ENCODE measurements at places on chromosomes 2 and 18.

DNA sequence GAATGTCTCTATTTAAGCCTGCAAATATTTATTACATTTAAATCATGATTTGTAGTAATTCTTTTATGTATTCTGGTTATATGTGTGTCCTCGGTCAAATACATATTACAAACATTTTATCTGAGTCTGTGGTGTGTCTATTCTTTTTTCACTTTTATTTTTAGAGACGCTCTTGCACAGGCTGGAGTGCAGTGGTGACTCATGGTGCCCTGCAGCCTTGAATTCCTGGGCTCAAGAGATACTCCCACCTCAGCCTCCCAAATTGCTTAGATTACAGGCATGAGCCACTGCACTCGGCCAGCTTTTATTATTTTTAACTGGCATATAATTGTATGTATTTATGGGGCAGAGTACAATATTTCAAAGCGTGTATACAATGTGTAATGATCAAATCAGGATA lies 47.5 kb downstream of the ARID5A start:
- DNase-seq, result no peak

DNA sequence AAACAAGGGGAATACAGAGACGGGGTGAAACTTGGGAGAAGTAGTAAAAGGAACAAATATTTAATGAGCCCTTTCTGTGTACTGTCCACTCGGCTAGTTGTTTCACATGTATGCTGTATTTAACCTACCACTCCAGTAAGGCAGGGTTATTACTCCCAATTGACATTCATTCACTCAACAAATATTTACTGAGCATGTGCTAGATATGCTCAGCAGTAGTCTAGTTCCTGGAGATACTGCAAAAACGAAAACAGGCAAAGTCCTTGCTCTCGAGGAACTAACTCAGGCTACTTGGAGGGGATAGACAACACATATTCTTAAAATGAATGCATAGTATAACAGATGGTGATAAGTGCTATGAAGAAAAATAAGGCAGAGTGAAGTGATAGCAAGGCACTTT lies 207.3 kb downstream of the SS18 start:
- DNase-seq, result no peak

- DNase-seq, result no peak
These were observed 129.9 kb downstream of the TANC1 start for GRCh38 chr2:159098361-159098760.

GRCh38 chr2:175318542-175318941 lies 137.0 kb upstream of the ATP5MC3 start:
- DNase-seq, result no peak

- no peak for DNase-seq
These were observed 37.4 kb downstream of the CHN1 start for GRCh38 chr2:174967691-174968260.

DNA sequence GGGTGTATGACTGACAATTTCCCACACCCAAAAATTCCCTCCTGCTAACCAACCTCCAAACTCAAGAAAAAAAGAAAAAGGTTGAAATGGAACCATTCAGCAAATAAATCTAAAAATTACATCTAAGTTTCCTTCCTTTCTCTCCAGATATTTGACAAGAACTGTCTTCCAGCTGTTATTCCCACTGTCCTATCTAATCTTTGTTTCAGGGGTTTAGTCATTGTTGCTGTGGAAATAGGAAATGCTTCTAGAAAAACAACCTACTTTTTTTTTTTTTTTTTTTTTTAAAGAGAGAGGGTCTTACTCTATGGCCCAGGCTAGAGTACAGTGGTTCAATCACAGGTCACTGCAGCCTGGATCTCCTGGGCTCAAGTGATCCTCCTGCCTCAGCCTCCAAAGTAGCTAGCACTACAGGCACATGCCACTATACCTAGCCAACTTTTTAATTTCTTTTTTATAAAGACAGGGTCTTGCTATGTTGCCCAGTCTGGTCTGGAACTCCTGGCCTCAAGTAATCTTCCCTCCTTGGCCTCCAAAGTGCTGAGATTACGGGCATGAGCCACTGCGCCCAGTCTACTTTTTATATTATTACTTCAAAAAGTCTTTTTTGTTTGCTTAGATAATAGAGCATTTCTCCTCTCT lies 88.1 kb downstream of the ITSN2 start:
- DNase-seq, result no peak

- DNase-seq, result no peak
These were observed 150.6 kb upstream of the EPC2 start for GRCh38 chr2:148493822-148494563.

- no peak for DNase-seq
These were observed 11.3 kb downstream of the PIGN start for GRCh38 chr18:62175521-62175920.

GRCh38 chr2:206867006-206867405 lies 72.3 kb upstream of the CPO start:
- DNase-seq, result no peak

- DNase-seq, result no peak
These were observed 167.6 kb downstream of the DCDC2C start for GRCh38 chr2:3871002-3871401.

- no peak for DNase-seq
These were observed 26.7 kb downstream of the POLR1A start for GRCh38 chr2:86078774-86079545.

DNA sequence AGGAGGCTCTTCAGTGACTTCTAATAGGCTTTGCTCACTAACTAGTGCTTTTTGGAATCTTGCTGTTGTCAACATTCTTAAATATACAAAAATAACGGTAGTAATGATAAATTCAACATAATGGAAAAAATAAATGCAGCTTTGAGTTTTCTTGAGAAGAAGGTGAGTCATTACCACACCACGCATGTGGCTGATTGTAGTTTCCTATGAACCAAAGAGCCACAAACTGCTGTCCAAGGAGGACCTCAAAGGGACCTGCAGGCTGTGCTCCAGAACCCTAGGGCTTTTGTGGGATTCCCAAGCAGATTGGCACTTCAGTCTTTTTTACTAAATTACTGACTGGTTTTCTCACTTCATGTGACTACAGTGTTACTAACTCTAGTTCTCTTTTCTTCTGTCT lies 66.7 kb downstream of the TPGS2 start:
- DNase-seq, result no peak

- no peak for DNase-seq
These were observed 133.2 kb downstream of the CCDC148 start for GRCh38 chr2:158323381-158323780.

GRCh38 chr2:177604271-177605065 lies 211.9 kb downstream of the AGPS start:
- no peak for DNase-seq

- DNase-seq, result no peak
These were observed 27.1 kb upstream of the RPRD1A start for GRCh38 chr18:36094431-36094830.

GRCh38 chr18:5467671-5468070 lies 76.1 kb downstream of the EPB41L3 start:
- no peak for DNase-seq

- no peak for DNase-seq
These were observed 1178.5 kb upstream of the ACVR2A start for GRCh38 chr2:146666340-146666739.

GRCh38 chr2:100563407-100564247 lies 834 bp downstream of the PDCL3 start:
- DNase-seq, result no peak

- DNase-seq, result no peak
These were observed 32.0 kb downstream of the ABCG5 start for GRCh38 chr2:43806719-43807031.

GRCh38 chr2:144449028-144449406 lies 70.9 kb downstream of the ZEB2 start:
- no peak for DNase-seq

GRCh38 chr2:205589479-205589878 lies 92.8 kb upstream of the NRP2 start:
- DNase-seq, result no peak

- DNase-seq, result no peak
These were observed 70.9 kb downstream of the NFATC1 start for GRCh38 chr18:79466591-79466990.

- DNase-seq, result no peak
These were observed 49.7 kb downstream of the SH2D6 start for GRCh38 chr2:85468096-85468703.

DNA sequence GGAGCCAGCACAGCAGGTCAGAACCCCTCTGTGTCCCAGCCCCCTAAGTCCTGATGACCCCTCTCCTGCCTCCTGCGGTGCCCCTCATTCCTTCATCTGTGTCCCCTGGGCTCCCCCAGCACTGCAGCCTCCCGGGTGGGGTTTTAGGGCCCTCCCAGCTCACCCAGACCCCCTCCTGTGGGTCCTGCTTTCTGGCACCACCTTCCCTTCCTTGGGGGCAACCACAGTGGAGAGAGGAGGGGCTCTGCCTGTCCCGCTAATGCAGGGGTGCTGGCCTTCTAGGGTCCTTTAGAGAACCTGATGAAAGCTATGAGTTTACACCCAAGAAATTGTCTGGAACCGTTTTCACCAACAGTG lies 42.7 kb upstream of the ALPP start:
- no peak for DNase-seq

GRCh38 chr2:201208563-201209252 lies 25.8 kb downstream of the CASP10 start:
- no peak for DNase-seq

DNA sequence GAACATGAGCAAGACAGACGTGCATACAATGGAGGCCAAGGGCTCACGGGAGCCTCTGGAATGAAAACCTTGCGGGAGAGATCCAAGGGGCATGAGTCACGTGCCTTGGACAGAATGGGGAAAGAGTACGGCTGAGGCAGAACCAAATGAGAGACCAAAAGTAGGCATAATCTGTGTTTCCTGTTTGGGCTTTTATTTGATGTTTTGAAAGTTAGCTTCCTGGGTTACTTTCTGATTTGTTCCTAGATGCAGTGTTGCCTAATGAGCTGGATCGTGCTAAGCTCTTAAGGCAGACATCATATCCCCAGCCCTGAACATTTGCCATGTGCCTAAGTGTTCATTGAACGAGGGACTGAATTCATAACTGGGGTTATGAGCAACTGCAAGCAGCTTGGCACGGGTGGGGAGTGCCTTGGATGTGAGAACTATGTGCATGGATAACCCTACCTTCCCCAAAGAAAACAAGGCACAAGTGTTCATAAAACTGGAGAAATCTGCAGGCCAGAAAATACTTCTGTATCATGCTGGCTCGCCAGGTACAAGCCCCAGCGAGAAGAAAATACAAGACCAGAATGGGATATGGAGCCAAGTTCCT lies 60.3 kb upstream of the RPL31 start:
- DNase-seq, result no peak

- DNase-seq, result no peak
These were observed 96.6 kb downstream of the MAP4K4 start for GRCh38 chr2:101794141-101794540.

DNA sequence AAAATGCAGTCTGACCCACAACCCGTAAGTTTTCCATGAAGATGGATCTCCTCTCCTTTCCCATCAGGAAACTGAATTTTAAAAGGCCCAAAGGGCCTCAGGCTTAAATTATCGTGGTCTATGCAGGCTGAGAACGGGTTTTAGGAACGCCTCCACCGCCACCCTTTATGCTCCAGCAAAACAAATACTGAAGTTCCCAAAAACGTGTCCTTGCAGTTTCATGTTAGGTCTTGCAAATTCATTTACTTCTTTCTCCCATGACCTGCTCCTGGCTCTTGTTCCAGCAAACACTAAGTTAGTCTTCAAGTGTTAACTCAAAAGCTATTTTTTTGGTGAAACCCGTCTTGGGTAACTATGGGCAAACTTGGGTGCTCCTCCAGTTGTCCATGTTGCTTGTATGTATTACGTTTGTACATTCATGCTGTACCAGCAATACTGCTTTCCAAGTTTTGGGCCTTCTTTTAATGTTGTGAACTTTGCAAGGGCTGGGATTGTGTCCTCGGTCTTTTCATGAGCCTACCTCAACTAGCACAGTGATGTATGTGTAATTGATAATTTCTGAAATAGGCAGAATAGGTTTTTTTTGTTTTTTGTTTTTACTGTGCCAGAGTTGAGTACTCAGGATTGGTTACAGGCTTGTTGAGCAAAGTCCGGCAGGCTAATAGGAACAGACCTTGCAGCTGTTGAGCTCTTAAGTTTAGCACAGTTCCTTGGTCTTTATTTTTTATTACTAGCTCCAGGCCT lies 1.8 kb upstream of the RNF149 start:
- no peak for DNase-seq

- DNase-seq, result no peak
These were observed 768 bp upstream of the CYBRD1 start for GRCh38 chr2:171521361-171522051.

GRCh38 chr2:117562654-117563053 lies 251.8 kb upstream of the DDX18 start:
- no peak for DNase-seq

DNA sequence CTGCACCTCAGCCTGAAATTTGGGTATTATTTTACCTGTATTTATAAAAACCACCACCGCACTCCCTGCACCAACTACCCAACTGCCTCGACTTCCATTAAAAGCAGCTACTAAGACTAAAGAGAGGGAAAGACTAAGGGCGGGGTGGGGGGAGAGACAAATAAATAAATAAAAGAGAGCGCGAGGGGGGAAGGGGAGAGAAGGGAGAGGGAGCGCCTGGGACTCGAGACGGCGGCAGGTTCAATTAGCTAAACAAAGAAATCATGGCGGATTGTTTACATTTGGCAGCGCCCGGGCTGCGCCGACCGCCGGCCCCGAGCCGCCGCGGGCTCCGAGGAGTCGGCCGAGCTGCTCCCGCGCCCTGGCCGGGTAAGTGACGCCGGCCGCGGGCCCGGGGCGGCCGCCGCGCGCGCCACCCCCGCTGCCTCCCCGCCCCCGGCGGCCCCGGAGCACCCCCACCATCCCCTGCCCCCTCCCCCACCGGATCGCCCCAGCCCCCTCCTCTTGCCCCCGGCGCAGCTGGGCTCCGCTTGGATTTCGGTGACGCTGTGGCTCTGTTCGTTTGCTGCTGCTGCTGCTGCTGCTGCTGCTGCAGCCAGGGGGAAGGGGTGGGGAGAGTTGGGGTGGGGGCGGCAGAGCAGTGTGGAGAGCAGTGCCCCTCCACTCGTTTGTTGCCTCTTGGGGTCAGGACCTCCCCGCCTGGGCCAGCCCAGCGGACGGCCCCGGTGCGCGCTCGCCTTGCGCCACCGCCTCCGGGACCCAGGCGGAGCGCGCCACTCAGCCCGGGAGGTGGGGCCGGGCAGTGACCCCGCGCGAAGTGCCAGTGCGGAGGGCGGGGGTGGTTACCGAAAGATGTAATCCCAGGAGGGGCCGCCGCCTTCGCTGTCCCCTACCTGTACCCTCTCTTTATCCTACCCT lies 187.2 kb upstream of the FANCL start:
- no peak for DNase-seq

- DNase-seq, result no peak
These were observed 164.1 kb upstream of the FBXO11 start for GRCh38 chr2:48070415-48070814.

DNA sequence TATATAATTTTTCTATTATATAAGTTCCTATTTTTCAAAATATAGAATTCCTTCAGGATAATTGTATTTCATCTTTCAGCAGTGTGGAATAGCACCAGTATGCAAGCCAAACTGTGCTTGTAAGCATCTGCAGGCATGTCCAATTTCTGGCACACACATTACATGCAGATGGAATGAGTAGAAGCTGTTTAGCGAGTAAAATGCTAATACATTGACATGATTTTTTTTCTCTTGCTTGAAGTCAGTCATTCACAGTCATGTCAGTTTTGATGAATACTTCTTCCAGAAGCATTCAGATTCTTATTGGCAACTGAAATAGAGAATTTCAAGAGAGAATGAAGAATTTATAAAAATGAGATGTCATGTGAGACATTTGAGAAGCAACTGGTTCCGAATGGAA lies 109.4 kb downstream of the CERS6 start:
- no peak for DNase-seq

- no peak for DNase-seq
These were observed 181.3 kb upstream of the TWIST2 start for GRCh38 chr2:238666543-238666942.

- DNase-seq, result no peak
These were observed 2.8 kb upstream of the RESP18 start for GRCh38 chr2:219335373-219335786.

GRCh38 chr2:55309446-55309845 lies 40.4 kb upstream of the MTIF2 start:
- DNase-seq, result no peak

Data from cortex of kidney (tissue), 1 donor.